ENCODE measurements at places on chromosomes 5 and 9.
A peak's percentile ranks its signal among the peaks of the same experiment; 100 is the strongest.

DNA sequence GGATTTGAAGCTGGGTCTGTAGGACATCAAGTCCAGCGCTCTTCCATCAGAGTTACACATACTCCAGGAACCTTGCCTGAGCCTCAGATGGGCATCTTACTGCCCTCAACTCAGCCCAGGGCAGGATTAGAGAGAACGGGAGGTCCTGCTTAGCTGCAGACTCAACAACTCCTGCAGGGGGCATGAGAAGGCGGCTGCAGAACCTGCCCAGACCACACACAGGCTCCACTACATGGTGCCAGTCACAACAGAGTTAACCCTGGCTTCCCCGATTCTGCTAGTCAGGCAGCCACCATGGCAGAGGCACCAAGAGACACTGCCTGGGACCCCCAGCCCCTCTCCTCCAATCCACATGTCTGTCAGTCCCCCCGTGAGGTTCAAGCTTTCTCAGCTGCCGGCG lies 23.9 kb upstream of the CPLX2 start:
- DNase-seq: no peak

DNA sequence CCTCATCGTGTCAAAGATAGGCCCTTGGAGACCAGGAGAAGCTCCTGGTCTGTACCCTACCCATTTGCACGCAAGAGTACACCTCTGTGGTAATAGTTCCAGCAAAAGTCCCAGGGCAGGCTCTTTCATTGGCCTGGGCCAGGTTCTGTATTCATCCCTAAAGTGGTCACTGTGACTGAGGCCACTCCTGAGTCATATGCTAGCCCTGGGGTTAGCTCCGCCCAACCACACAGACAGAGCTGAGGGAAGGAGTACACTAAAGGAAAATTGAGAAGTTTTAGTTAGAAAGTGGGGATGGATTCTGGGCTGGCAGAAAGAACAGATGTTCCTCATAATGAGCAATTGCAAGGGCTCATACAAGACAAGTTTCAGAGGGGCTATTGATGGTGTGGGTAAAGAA lies 206.7 kb downstream of the ARHGAP26 start:
- DNase-seq: peak; percentile 26

DNA sequence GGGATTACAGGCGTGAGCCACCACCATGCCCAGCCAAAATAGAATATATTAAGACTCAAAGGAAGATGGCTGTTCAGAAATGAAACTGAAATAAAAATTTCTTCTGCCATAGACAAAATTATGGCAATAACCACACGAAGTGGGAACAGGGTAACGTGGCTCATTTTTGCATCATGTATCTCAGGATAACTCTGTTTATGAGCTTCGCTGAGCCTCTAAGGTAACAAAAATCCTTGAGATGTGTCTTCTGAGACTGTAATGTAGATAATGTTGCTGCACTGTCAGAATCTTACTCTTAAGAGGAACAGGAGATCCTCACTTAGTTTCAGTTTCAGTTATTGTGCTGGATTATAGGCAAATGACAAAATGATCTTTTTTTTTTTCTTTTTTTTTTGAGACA lies 153.8 kb downstream of the GOLPH3 start:
- no peak for DNase-seq

DNA sequence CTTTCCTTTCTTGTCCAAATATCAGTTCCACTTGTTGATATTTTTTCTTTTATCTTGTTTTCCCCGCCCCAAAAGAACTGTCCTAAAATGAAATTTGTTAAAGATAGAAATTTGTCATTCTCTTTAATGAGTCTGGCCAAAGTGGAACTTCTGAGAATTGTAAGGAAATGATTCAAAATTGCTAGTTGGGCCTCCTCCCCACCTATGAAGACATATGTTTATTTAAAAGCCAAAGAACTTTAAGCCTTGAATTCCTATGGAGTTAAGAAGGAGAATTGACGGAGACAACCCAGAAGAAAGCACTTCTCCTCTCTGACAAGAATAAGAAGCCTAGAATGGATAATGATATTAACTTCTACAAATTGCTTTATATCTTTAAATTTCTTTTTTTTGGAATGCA lies 59.1 kb upstream of the ALDH1A1 start:
- no peak for DNase-seq

- no peak for DNase-seq
These were observed 285.3 kb upstream of the ADRA1B start for GRCh38 chr5:159631001-159631400.

GRCh38 chr9:15203581-15203980 lies 103.4 kb downstream of the TTC39B start:
- DNase-seq: no peak

GRCh38 chr9:89379508-89380115 lies 61.3 kb downstream of the SECISBP2 start:
- DNase-seq: no peak

DNA sequence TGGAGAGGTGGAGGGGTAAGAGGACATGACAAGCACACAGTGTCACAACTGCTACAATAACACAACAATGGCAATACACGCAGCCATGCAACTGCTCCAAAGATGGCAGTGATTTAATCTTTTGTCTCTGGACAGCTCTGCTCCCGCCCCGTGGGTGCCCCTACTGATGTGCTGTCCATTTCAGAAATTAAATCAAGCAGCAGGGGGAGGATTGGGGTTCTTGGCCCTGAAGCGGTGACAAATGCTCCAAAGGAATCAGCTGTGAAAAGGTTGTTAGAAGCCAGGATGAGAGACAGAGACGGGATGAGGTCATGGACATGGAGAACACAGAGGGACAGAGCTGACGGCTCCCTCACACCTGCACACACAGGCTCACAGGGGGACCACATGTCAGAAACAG lies 22.6 kb downstream of the CNTFR start:
- DNase-seq: no peak

DNA sequence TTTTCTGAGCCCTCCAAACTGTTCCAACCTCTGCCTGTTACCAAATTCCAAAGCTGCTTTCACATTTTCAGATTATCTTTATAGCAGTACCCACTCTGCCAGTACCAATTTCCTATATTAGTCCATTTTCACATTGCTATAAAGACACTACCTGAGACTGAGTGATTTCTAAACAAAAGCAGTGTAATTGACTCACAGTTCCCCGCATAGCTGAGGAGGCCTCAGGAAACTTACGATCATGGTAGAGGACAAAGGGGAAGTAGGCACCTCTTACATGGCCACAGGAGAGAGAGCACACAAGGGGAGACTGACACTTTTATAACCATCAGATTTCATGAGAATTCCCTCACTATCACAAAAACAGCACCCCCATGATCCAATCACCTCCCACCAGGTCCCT lies 105.0 kb downstream of the DTWD2 start:
- no peak for DNase-seq

DNA sequence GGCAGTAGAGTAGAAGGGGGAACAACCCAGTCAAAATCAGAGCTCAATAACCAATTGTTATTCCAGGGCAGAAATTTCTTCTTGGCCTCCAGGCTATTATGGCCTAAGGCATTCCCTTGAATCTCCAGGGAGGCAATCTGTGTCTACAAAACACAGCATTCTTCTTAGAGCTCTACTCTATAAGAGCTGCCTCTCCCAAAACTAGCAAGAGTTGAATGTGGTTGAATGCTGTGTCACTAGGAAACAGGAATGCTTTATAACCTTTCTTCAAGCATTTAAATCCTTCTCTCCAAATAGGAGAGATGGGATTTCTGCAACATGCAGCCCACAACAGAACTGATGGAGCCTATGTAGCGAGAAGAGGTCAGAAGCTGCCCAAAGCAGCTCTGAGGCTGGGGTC lies 97.1 kb upstream of the APC start:
- no peak for DNase-seq

DNA sequence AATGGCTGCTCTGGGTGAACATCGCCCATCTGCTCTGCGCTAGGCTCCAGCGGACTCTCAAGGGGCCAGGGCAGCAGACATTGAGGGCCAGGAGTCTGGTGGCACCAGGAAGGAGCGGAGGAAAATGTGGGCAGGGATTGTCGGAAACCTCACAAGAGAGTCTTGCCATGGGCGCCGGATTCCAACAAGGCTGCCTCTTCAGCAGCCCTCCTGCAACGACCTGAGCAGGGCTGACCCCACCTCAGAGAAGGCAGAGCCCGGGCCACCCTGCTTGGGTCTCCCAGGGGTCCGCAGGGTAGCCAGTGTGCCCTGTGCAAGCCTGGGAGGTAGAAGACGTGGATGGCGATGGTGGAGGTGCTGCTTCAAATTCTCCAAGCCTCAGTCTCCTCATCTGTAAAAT lies 11.4 kb upstream of the UNC5A start:
- DNase-seq: no peak

DNA sequence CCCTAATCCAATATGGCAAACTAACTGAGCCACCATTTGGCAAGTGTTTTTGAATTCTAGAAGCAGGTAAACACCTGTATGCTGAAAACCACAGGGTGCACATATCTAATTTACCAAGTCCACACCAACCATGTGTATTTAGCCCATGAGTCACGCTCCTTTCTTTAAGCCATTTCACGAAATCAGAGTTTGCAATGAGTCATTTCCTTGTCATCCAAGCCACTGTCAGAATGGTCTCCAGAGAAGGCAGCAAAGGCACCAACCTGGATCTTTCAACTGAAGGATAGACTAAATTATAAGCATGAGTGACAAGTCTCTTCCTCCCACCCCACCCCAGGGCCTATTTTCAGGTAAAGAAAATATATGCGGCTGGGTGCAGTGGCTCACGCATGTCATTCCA lies 110.0 kb downstream of the PAX5 start:
- DNase-seq: peak; percentile 89

GRCh38 chr5:40235471-40236400 lies 444.0 kb upstream of the PTGER4 start:
- DNase-seq: no peak

DNA sequence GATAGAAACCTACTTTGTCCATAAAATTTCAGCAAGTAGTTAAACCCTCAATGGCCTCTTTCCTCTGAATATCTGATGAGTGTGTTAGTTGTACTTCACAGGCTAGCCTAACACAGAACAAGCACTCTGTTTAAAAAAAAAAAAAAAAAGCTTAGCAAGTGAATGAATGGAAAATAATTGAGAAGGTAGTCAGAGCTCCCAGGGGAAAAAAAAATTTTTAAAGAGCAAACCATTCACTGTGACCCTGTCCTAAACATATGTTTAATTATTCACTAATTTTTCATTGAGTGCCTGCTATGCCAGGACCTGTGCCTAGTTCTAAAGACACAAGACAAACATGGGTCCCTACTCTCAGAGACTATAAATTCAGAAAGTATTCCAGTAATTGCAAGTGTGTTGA lies 69.3 kb downstream of the SH3RF2 start:
- no peak for DNase-seq

DNA sequence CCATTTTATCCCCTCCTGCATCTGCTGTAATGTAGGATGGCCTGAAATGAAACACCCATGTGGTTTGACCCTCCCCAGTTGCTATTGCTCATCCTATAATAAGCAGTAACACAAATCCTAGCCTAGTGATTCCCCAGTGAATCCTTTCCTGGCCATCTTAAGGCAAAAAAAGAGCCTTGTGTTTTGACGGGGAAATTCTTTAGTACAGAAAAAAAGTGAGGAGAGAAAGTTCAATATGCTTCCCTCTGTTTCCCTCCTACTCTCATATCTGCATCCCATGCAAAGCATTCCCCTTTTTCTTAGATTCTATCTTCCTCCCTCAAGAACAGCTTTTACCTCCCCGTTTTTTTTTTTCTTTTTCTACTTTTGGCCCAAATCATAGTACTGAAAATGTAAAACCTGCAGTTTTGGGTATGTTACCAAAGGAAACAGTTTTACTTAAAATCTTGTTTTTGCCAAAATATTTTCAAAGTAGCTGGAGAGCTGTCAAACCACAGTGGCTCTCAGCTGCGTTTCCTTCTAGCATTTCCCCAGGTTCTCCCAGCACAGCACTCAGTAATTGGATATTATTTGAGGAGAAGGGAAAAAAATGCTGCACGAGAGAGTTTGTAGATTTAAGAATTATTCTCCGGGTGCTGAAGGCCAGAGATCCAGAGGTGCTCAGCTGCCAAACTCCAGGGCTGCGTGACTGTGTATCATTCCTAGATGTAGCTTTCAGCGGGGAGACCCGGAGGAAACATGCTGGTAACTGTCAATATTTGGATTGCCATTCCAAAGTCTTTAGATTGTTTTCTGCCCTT lies 321.4 kb downstream of the NPR3 start:
- no peak for DNase-seq

DNA sequence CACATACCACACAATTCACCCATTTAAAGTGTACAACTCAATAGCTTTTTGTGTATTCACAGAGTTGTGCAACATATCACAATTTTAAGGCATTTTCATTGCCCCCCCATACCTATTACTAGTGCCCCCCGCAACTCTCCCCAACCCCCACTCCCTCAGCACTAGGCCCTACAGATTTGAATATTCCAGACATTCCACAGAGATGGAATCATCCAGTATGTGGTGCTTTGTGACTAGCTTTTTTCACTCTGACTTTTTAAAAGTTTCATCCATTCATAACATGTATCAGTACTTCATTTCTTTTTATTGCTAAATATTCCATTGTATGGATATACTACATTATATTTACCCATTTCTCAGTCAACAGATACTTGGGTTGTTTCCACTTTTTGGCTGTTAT lies 102.9 kb upstream of the LRRTM2 start:
- DNase-seq: peak; percentile 29

DNA sequence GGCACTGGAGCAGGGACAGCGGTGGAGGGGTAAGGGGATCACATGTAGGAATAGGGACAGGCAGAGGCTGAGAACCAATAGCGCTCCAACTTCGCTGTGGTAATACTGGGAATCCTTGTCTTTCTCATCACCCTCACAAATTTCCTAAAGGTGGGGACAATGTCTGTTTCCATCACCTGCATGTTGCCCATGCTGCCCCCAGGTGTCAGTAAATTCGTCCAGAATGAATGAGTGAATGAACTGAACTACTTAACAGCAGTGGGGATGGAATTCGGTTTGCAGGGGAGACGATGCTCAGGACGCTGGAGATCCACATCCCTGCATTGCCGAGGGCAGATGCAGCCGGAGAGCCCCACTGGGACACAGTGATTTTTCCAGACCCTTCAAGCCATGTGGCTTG lies 129.9 kb downstream of the PDZD2 start:
- no peak for DNase-seq

- DNase-seq: peak; percentile 59
These were observed 243.0 kb downstream of the ZSWIM6 start for GRCh38 chr5:61575103-61575502.

GRCh38 chr5:150397146-150397781 lies 15.4 kb downstream of the CD74 start:
- no peak for DNase-seq

GRCh38 chr9:112112519-112112918 lies 62.6 kb downstream of the SUSD1 start:
- DNase-seq: peak; percentile 69

DNA sequence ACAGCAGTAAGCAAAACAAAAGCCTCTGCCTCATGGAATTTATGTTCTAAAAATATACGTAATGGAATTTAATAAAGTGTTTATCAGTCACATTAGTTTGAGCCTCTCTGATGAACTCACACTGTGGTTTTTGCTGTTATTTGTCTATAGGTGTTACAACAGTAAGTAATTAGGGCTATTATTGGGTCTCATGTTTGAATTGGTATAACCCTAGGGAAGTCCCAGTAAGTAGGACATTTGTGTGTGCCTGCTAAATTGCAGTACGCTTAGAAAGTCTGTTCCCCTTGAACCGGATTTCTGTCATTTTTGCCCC lies 197.6 kb downstream of the NR3C1 start:
- no peak for DNase-seq
